Activated naive CD4-positive, alpha-beta T cell (primary cell): ENCODE measurements at places on chromosomes 12 and 14.

- DNase-seq = no peak
Measured at GRCh38 chr14:100709289-100710284, 17.1 kb upstream of the DLK1 start.

DNA sequence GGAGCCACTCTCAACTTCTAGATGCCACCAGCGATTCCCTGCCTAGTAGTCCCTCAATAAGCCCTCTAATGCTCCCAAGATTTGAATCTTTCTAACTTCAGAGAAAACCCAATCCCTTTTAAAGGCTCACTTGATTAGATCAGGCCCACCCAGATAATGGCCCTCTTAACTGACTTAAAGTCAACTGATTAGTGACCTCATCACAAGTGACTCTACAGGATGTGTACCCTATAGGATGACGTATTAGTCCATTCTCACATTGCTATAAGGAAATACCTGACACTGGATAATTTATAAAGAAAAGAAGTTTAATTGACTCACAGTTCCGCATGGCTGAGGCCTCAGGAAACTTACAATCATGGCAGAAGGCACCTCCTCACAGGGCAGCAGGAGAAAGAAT lies 49.1 kb downstream of the ANKS1B start:
- DNase-seq = no peak

DNA sequence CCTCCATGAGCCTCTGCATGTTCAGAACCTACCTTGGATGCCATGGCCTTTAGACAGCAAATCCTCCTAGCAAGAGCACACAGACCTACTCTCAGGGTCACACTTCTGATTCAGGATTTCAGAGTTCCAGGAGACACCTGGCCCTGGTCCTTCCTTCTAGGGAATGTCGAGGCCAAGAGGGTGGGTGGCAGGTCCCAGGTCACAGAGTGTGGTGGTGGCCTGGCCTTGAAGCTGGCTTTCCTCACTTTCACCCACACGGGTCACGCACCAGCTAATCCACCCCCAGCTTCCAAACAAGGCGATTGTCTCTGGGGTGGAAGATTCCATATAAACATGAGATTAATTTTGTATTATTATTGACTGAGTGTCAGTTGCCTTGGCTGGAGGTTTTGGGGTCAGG lies 328.3 kb upstream of the RTL1 start:
- no peak for DNase-seq

GRCh38 chr14:104894331-104895206 lies 29.5 kb downstream of the CEP170B start:
- DNase-seq = no peak

- no peak for DNase-seq
Measured at GRCh38 chr12:25251769-25252168, 1.0 kb upstream of the KRAS start.

DNA sequence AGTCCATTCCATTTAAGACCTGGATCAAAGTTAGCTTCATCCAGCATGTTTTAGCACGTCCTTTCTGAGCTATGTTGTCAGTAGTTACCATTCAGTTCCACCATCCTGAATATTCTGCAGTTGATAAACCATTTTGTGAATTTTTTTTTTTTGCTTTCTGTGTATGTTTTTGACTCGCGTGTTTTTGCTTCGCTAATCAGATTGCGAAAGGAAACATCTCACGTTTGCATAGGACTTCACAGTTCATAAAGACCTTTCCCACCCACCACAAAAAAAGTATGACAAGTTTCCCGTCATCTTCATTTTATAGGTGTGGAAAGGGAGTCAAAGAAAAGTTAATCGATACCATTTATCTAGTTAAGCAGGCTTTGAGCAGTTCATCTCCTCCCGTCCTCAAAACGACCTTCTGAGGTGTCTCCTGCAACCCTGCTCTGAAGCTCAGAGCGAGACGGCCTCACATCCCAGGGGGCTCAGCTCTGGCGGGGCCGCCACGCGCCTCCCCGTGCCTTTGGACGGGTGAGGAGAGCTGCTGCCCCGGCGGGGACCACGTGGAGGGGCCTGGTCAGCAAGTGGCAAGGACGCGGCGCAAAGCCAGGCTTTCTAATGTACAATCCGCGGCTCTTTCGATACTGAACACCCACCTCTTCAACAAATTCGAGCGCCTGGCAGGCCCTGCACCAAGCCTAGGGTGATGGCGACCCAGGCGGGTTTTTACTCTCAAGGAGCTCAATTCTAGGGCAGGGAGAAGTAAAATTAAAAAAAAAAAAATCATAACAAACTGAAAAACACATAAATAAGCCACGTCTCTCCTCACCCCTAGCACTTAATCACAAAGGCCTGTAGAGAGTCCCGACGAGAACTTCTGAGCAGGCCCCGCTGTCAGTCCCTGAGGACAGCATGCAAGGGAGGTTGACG lies 988 bp upstream of the TMEM263 start:
- peak; percentile 46 for DNase-seq

GRCh38 chr12:89884416-89884898 lies 175.8 kb upstream of the ATP2B1 start:
- DNase-seq = no peak

- DNase-seq = no peak
Measured at GRCh38 chr14:98507264-98507663, 764.7 kb downstream of the BCL11B start.

GRCh38 chr14:33414041-33414440 lies 475.4 kb downstream of the NPAS3 start:
- no peak for DNase-seq

- DNase-seq = no peak
Measured at GRCh38 chr12:30990316-30990715, 63.8 kb downstream of the TSPAN11 start.

GRCh38 chr12:34303091-34303870 lies 281.0 kb downstream of the ALG10 start:
- DNase-seq = no peak

DNA sequence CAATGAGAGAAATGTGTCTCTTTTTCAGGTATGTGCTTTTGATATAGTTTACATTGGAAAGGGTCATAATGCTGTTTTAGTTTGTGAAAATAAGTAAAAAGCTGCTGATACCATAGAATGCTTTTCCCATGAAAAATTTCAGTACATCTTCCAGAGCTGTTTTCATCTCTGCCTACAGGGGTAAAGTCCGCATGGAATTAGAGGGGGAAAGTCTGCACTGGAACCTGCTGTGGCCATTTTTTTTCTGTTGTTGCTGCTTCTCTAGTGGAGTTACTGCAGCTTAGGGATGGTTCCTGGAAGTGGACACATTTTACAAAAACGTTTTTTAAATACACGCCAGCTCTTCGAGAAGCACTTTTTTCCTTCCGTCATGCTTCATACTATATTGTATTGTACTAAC lies 81.3 kb downstream of the VEZT start:
- no peak for DNase-seq

DNA sequence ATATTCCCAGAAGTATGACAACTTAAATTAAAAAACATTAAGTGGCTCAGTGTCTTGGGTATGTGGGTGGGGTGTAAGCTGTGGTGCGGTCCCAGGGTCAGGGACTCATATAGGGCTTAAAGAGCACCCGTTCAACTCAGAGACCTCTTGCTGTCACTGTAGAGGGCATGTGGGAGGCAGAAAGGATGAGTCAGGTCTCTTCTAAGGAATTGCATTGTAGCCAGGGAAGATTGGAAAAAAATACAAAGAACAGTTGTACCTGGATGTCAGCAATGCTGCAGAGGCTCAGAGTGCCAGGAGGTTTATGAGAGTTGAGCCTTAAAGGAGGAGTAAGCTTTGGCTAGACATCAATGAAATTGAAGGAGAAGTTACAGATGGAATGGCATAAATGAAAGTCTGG lies 104.1 kb downstream of the MYRFL start:
- DNase-seq = no peak

GRCh38 chr12:101356794-101357193 lies 50.8 kb downstream of the ARL1 start:
- DNase-seq = no peak

- DNase-seq = no peak
Measured at GRCh38 chr14:69355607-69356281, 42.4 kb downstream of the ERH start.

DNA sequence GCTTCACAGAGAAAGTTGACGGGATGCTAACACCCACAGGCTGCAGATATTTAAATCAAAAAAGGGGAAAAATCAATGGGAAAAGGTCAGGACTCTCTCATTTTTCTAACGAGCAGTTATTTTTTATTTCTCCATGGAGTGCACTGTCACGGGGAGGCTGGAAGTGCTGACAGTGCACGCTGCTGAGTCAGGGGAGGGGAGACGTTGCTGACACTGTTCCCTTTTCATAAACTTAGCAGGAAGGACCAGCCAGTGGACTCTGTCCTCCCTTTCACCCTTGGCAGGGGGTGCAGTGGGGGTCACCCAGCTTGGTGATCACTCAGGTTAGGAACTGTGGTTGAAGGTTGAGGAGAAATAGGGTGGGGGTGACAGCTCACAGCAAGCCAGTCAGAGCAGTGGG lies 65.6 kb upstream of the FUT8 start:
- DNase-seq = no peak

- no peak for DNase-seq
Measured at GRCh38 chr12:5269846-5270245, 162.1 kb upstream of the NTF3 start.

GRCh38 chr14:90535556-90536090 lies 138.8 kb downstream of the CALM1 start:
- no peak for DNase-seq

- DNase-seq = no peak
Measured at GRCh38 chr14:64303471-64303917, 9.3 kb upstream of the ESR2 start.

DNA sequence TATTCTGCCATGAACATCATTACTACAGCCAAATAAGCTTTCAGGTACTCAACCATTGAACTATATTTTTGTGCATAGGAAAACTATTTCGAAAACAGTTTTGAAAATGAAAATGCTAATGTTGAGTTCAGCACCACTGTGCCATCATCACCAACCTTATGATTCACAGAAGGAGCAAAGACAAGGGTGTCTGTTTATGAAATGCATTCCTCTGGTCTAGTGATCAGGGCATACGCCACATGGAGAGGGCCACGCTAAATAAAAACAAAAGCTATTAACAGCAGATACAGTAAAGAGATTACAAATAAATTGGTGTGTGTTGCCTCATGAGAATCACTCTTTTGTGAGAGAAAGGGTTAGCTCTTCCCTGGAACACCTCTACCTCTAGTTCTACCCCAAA lies 43.2 kb upstream of the BMAL2 start:
- DNase-seq = no peak

DNA sequence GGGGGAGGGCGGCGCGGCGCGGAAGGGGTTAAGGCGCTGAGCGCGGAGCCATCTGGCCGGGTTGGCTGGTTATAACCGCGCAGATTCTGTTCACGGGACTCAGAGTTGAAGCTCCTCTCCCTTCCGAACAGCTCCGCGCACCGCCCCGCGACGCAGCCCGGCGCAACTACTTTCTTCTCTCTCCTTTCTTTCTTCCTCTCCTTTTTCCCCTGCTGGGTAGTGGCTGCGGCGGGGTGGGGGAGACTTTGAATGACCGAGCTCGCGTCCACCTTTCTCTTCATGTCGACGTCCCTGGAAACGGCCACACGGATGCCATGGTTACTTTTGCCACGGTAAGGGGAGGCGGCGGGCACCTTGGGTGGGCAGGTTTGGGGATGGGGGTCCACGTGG lies at the start of gene NTF3:
Gene NTF3 (plus strand): TSS at position 98 of the 390 bp plus-strand sequence. CDS start 217 bp downstream, at position 315.
- no peak for DNase-seq

DNA sequence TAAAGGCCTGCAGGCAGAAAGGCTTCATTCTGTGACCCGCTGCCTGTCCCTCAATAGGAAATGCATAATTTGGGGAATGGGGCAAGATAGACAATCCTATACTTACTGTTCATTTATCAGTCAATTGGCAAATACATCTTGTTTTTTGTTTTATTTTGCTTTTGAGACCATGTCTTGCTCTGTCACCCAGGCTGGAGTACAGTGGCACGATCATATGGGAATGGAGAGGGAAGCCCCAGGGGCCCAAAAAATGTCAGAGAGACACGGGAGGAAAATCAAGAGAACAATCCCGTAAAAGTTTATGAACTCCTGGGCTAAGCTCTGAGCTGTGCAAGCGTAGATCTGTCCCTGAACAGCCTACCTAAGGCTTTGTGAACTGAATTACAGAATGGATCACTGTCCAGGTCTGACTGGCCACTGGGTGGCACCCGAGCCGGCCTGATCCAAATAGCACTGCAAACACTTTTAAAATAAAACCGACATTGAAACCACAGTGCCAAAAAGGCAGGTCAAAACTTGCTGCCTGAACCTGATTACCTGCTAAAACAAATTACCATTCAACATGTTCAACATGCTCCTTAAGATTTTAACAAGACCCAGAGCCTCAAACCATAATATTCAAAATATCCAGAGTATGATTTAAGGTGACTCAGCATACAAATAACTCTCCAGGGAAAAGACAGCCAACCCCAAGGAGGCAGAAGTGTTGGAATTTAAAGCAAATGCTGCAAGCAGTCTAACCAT lies 11.8 kb downstream of the COPS7A start:
- no peak for DNase-seq

GRCh38 chr12:126706300-126706699 lies 1560.7 kb upstream of the TMEM132C start:
- no peak for DNase-seq

DNA sequence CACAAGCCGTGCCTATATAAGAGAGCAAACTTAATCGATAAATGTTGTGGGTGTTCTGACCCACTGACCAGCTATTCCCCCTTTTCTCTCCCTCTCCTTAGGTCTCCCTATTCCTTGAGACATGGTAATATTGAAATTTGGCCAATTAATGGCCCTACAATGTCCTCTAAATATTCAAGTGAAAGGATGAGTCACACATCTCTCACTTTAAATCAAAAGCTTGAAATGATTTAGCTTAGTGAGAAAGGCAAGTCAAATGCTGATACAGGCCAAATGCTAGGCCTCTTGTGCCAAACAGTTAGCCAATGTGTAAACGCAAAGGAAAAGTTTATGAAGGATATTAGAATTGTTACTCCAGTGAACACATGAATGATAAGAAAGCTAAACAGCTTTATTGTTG lies 102.2 kb upstream of the CPNE8 start:
- DNase-seq = no peak

DNA sequence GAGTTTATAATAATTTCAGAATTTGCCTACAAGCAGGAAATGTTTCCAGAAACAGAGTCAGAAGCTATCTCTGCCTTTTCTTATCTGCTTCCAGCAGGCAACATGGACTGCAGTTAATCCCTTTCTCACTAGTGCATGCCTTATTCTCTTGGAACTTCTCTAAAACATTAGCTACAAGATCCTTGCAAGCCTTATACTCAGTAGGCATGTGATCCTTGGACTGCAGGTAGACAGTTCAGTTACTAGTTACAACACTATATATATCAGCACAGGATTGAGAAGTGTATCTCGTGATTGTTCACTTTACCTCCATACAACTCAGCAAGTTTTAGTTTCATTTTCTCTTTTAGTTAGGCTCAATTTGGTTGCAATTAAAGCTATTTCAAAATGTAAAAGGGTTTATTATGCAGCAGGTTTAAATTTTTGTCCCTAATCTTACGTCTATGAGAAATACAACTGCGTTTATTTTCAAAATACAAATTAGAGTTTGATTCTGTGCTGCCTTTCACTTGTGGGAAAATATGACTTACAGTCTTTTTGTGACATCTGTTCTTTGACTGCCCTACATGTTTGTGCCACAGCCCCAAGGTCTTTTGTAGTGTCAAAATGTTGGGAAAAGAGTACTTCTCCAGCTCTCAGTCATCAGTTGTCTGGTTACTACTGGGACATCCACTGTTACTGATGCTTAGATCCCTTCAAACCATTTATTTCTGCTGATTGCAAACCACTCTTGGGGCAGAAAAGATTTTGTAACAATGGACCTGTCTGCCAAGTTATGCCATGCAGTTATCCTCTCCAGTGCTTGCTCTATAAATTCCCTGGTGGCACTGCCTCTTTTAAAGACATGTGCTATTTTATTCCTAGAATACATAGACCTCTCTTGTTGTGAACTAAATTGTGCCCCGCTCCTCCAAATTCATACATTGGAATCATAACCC lies 709.0 kb upstream of the FOXG1 start:
- DNase-seq = no peak
